Activated naive CD8-positive, alpha-beta T cell treated with anti-CD3 and anti-CD28 coated beads, Interleukin-2, amount 50 U/mL, for 24 hours (primary cell): ENCODE measurements at places on chromosomes 7 and 10.

- DNase-seq = no peak
- no peak overlapping the region for H3K4me3 ChIP-seq
- H3K27ac ChIP-seq = no peak overlapping the region
- H3K4me1 ChIP-seq = peaks cover 4% of the 10 kb centered on the region
- peaks cover 4% of the 10 kb centered on the region for H3K27me3 ChIP-seq
These were observed 11.6 kb upstream of the LIPF start for GRCh38 chr10:88652616-88653015.

GRCh38 chr7:20834656-20835055 lies 48.0 kb upstream of the SP8 start:
- peaks cover 1% of the 10 kb centered on the region for H3K27me3 ChIP-seq
- no peak for DNase-seq

- peaks cover 1% of the 10 kb centered on the region for H3K4me1 ChIP-seq
- DNase-seq = no peak
- H3K27ac ChIP-seq = no peak overlapping the region
- no peaks in the 10 kb centered on the region for H3K27me3 ChIP-seq
These were observed 115.7 kb downstream of the TPK1 start for GRCh38 chr7:144720149-144720548.

GRCh38 chr7:41504214-41504980 lies 198.5 kb downstream of the INHBA start:
- no peaks in the 10 kb centered on the region for H3K27me3 ChIP-seq
- no peak overlapping the region for H3K4me3 ChIP-seq
- no peaks in the 10 kb centered on the region for H3K4me1 ChIP-seq
- no peak overlapping the region for H3K27ac ChIP-seq

DNA sequence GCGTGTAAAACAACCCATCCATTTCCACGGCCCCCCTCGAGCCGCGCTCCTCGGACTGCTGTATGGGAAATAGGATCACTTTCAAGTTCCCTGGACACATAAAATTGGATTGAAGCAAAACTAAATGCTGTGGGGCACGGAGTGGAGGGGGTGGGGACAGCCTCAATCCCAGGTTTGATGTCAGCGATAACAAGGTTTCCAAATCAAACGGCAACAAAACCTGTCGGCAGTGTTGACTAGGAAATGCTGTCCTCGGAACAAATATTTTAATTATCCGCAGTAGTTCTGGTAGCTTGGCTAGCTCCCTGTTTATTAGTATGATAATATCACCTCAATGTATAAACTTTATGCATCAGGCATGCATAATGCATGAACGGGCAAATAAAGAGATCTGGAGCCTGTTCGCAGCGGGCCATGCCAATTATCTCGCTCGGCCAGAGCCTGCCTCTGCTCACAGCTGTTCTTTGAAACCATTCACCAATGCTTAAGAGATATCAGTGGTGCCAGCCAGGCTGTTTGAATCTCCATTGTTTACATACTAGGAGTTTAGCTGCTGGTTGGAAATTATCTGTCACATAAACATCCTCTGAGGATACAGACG lies 161.1 kb downstream of the PAXIP1 start:
- H3K4me1 ChIP-seq = no peaks in the 10 kb centered on the region
- H3K27ac ChIP-seq = no peak overlapping the region
- DNase-seq = no peak
- H3K27me3 ChIP-seq = peaks cover 12% of the 10 kb centered on the region
- H3K4me3 ChIP-seq = no peak overlapping the region

GRCh38 chr7:146116521-146117222 lies at the start of gene CNTNAP2:
TSS of gene CNTNAP2 (plus strand) at chr7:146116801. CDS start at chr7:146116877, 76 bp downstream.
- peaks cover 31% of the 10 kb centered on the region for H3K27me3 ChIP-seq
- DNase-seq = no peak
- peaks cover 9% of the 10 kb centered on the region for H3K4me1 ChIP-seq
- no peak within 1 kb of the TSS for H3K27ac ChIP-seq
- no peaks in the 10 kb centered on the region for H3K36me3 ChIP-seq

- H3K27me3 ChIP-seq = peaks cover 24% of the 10 kb centered on the region
- no peak for DNase-seq
- H3K36me3 ChIP-seq = no peaks in the 10 kb centered on the region
- H3K4me1 ChIP-seq = peaks cover 1% of the 10 kb centered on the region
These were observed 45.5 kb downstream of the SLIT1 start for GRCh38 chr10:97140049-97140846.

- H3K4me3 ChIP-seq = no peak overlapping the region
- peaks cover 2% of the 10 kb centered on the region for H3K27me3 ChIP-seq
- no peaks in the 10 kb centered on the region for H3K36me3 ChIP-seq
- peaks cover 6% of the 10 kb centered on the region for H3K4me1 ChIP-seq
- DNase-seq = no peak
These were observed 142.2 kb upstream of the CDCA7L start for GRCh38 chr7:22087861-22088260.

GRCh38 chr10:64096941-64097340 lies 575.7 kb downstream of the REEP3 start:
- no peaks in the 10 kb centered on the region for H3K36me3 ChIP-seq
- H3K27me3 ChIP-seq = no peaks in the 10 kb centered on the region
- no peak for DNase-seq
- H3K4me1 ChIP-seq = no peaks in the 10 kb centered on the region

DNA sequence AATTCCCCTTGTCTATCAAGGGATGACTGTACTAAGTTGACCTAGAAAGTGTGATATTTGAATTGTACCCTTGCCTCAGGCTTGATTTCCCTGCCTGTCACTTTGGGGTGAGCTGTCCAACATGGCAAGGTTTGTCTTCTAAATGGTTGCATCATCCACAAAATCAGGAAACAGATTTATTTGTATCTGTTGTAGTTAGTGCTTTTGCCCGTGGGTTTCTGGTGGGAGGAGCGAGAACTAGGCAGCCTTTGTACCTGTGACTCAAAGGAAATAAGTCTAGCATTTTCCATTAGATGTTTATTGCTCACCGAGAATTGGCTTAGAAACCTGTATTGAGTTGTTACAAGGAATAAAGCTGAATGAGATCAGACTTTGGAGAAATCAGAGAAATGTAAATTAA lies 650.8 kb downstream of the LRMDA start:
- no peaks in the 10 kb centered on the region for H3K27me3 ChIP-seq
- H3K4me3 ChIP-seq = no peak overlapping the region
- no peaks in the 10 kb centered on the region for H3K36me3 ChIP-seq
- H3K27ac ChIP-seq = no peak overlapping the region
- H3K4me1 ChIP-seq = peaks cover 2% of the 10 kb centered on the region
- no peak for DNase-seq

GRCh38 chr10:15571575-15571974 lies 148.1 kb downstream of the ITGA8 start:
- H3K4me1 ChIP-seq = no peaks in the 10 kb centered on the region
- H3K27me3 ChIP-seq = peaks cover 2% of the 10 kb centered on the region
- H3K27ac ChIP-seq = no peak overlapping the region
- no peak overlapping the region for H3K4me3 ChIP-seq

DNA sequence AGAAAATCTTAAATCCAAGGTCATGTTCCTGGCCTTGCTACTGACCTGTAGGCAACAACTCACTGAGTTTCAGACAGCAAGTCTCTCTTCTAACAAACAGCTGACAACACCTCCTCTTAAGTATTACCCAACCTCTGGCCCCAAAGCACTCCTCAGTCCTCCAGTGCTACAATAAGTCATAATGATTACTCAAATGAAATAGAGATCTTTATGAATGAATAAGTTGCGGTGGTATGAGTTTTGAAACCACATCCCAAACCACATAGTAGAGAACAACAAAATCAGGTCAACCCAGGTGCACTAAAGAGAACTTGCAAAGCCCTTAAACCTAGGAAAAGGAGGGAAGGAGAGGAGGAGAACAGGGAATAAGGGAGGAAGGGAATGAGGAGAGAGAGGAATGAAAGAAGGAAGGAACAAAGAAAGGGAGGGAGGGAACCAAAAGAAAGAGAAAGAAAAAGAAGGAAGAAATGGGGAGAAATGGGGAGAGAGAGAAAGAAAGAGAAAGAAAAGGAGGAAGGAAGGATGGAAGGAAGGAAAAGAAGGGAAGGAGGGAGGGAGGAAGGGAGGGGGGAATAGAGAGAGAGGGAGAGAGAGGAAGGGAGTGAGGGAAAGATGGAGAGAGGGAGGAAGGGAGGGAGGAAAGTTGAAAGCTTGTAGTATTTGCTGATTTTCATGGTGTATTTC lies 142.8 kb upstream of the CALCR start:
- H3K27ac ChIP-seq = no peak overlapping the region
- H3K27me3 ChIP-seq = peaks cover 6% of the 10 kb centered on the region
- H3K4me1 ChIP-seq = no peaks in the 10 kb centered on the region
- no peaks in the 10 kb centered on the region for H3K36me3 ChIP-seq
- DNase-seq = no peak
